CMK (cell line): ENCODE measurements at places on chromosomes 4 and X.

GRCh38 chr4:177367336-177367735, 57.7 kb downstream of the NEIL3 start:
- no peak for DNase-seq

DNA sequence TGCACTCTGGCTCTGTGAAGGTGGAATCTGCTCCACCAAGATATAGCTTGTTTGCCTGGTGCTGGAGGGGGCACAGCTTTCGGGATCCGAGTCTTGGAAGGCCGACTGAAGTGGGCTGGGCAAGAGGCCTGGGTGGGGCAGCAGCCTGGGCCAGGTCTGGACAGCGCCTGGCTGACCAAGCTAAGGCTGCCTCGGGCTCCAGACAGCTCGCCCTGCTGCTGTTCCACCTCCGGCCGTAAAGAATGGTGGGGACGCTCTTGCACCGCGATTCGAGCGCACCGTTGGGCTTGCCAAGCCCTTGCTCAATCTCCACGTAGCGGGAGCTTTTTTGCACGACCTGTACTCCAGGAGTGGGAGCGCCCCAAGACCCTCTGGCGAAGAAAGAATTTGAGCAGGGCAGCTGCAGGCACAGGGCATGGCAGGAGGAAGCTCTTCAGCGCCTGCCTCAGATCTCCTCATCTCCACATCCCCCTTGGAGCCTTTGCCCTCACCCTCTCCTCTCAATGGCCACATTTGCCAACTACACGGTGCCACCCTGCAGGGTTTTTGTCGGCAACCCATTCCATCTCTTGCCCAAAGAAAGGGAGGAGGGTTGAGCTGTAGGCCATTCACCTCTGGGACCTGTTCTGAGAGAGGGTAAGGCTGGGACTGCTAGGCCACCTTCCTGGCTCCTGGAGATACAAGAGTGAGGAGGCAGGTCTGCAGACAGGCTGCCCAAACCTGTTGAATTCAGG, 18.9 kb downstream of the CNGA2 start:
- DNase-seq: no peak

DNA sequence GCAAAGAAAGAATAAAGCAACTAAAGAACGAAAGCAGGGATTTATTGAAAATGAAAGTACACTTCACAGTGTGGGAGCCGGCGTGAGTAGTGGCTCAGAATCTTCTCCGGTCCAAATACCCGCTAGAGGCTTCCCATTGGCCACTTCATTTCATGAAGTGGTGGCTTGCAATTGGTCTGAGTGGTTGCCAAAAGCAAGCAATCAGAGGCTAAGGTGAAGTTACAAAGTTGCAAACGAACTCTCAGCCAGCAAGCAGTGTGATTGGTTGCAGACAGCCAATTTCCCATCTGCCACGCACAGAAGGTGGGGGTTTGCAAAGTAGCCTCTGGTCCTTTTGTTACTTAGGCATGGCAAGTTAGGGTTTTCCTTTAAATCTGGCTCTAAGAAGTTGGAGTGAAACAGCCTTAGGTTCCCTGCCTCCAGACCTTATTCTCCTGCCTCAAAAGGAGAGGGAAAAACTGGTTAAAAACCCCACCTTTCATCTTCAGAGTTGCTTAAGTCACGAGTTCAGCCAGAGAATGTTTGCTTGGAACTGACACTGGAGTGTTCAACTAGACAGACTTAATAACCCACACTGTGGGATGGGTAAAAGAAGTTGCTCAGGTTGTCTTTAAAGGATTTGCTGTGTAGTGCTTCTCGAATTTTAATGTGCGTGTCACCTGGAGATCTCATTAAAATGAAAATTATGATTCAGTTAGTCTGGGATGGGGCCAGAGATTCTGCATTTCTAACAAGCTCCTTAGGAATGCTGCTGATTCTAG, 6.9 kb upstream of the CLOCK start:
- no peak for DNase-seq

GRCh38 chrX:82556588-82556987, 951.5 kb upstream of the POU3F4 start:
- DNase-seq: no peak

DNA sequence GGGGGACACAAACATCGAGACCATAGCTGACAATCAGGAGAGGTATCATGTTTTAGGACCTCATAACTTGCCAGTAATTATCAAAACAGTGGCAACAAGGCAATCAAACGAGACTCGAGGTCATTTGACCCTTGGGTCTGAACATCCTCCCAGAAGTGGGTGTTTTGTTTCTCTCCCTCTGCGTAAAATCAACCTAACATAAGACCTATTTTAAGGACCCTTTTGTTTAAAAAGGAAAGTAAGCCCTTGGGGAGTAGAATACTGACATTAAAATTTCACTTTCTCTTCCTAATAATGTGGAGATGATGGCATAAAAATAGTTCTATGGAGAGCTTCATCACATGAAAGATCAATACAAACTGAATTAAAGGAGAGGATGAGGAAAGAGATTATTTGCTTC, 106.2 kb upstream of the PUDP start:
- DNase-seq: no peak

- no peak for DNase-seq
These were observed 162.8 kb upstream of the PRDX4 start for GRCh38 chrX:23504540-23504884.

GRCh38 chr4:38674258-38675144, 10.5 kb downstream of the KLF3 start:
- DNase-seq: no peak

- no peak for DNase-seq
These were observed 875.0 kb upstream of the PRKX start for GRCh38 chrX:4588466-4588865.

GRCh38 chrX:139971394-139971749, 6.1 kb upstream of the CXorf66 start:
- DNase-seq: no peak
